ENCODE measurements at places on chromosomes 12 and 14.

DNA sequence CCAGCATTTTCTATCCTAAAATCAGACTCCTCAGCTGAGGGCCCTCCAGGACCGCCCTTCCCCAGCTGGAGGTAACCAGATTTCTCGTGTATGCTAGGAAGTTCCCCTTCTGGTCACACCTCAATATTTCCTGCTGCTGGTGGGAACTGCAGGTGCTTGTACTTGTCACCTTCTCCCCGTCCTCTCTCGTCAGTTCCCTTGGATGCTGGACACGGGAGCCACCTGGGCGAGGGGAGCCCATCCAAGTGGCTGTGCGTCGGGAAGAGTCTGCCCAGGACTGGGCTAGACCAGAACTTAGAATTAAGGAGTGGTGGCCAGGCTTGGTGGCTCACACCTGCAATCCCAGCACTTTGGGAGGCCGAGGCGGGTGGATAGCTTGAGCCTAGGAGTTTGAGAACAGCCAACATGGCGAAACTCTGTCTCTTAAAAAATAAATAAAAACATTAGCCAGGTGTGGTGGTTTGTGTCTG is 23.2 kb upstream of the KIF26A start:
- no peak for DNase-seq

- no peak for DNase-seq
Observed at GRCh38 chr12:89351489-89352241, 636 bp downstream of the DUSP6 start.

DNA sequence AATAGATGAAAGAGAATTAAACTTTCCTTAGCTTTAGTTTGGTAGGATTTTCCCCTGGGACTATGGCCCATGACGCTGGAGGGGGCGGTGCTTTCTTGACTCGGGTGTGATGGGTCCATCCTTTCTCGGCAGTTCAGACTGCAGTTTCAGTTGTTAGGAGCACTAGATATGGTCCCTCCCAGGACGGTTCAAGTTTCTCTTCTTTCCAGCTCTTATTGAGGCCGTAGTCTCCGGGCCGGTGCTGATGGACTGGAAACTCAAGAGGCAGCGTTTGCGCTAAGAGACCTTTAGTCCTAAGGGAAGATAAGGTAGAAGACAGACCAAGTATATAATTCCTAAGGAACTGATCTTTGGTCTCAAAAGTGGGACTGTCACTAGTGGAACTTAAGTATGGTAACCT is 111.2 kb downstream of the RIN3 start:
- DNase-seq: no peak

GRCh38 chr12:49288412-49288853 is 6.5 kb upstream of the PRPH start:
- DNase-seq: no peak

GRCh38 chr14:93135399-93135798 is 19.7 kb upstream of the ITPK1 start:
- DNase-seq: no peak
